NCI-H2171 treated with DMSO at 0.1 percent for 48 hours (cell line): ENCODE measurements at places on chromosomes 7 and 10.

DNA sequence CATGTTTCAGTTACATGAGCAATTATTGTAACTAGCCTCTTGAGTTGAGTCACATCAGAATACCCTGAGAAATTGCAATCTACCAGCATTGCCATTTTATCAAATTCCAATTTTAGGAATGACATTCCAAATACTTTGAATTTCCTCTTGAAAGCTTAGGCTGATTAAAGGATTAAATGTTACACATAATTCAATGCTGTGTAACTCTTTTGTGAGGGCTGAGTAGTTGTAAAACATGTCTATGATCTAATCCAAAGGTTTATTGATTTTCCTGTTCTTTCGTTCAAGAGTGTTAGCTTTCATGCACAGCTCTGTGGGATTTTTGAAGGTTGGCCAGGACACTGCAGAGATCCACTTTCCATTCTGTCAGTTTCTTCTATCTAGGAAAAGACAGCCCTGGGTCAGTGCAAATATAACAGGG is 193.1 kb downstream of the SORCS1 start:
- no peak for DNase-seq

DNA sequence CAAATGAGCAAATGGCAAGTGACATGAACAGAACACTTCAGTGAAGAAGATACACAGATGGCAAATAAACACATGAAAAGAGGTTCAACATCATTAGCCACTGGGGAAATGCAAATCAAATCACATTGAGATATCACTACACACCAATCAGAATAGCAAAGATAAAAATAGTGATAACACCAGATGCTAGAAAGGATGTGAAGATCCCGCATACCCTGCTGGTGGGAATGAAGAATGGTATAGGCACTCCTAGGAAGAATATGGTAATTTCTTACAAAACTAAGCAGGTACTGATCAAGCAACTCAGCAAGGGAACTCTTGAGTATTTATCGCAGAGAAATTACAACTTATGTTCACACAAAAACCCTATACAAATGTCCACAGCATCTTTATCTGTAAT is 11.2 kb downstream of the LAMB4 start:
- DNase-seq: peak; percentile 83

- no peak for DNase-seq
These were observed 12.6 kb downstream of the RASGEF1A start for GRCh38 chr10:43254199-43254730.

DNA sequence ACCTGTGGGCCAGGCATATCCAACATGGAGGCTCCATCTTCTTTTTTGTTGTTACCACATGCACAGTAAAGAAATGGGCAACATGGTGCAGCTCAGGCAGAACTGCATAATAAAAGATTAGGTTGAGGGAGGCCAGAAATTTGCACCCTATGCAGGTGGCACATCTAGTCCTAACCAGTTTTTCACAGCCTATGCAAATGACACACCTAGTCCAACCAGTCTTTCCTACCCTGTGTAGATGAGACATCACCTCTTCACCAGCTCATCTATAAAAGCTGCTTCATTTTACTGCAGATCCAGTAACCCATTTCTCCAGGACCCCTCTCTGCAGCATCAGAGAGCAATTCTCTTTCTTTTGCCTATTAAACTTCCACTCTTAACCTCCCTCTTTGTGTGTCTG is 411.0 kb upstream of the PCDH15 start:
- no peak for DNase-seq

GRCh38 chr7:90238583-90238982 is 6.4 kb upstream of the CFAP69 start:
- DNase-seq: no peak

GRCh38 chr7:100387695-100388094 is 14.4 kb downstream of the PILRA start:
- no peak for DNase-seq

GRCh38 chr10:131402771-131403650 is 91.5 kb upstream of the TCERG1L start:
- no peak for DNase-seq

GRCh38 chr10:104300736-104301292 is 31.8 kb downstream of the GSTO2 start:
- DNase-seq: peak; percentile 96

GRCh38 chr10:129934196-129934925 is 29.7 kb downstream of the EBF3 start:
- no peak for DNase-seq

GRCh38 chr7:70390251-70390650 is 741.7 kb upstream of the GALNT17 start:
- no peak for DNase-seq

DNA sequence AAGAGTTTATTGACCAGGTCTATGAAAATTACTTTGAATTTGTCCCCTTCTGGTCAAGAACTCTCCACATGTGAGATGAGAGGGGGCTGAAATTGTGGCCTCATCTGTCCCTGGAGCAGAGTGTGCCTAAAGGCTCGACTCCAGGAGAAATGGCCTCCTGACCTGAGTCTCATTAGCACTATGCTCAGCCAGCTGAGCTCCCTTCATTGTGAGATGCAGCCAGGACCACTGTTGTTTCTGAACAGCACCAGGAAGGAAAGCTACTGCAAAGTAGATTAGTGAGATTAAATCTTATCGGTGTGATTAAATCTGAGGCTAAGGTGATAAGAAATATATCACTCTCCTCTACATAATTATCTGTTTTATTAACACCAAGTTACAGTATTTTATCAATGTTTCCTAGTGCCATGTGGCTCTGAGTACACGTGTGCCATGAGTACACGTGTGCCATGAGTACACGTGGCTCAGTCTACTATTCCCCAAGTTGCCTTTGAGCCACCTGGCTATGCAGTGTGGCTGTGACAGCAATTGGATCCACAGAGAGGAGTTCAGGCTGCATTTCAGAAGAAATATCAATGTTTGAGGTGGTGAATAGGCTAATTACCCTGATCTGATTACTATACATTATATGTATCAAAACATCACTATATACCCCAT is 126.9 kb downstream of the IPMK start:
- no peak for DNase-seq

GRCh38 chr7:64869912-64870562 is 33.0 kb upstream of the ZNF273 start:
- DNase-seq: no peak

DNA sequence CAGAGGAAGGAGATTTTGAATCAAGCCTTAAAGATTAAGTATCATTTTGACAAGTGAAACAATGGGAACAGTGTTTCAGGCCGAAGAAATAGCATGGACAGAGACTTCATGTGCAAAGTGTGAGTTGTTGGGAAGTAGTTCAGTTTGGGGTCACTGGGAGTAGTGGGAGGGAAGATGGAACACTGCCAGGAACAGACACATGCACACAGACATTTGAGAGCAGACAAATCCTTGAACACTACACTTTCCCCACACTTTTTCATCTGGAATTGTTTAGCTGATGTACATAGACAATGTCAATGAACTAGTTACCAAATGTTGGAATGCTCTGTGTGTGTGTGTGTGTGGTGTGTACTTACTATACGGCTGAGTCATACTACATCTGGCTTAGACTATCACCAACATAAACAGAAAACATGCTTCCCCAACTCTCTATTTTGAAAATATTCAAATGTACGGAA is 52.4 kb upstream of the LRRC17 start:
- no peak for DNase-seq

DNA sequence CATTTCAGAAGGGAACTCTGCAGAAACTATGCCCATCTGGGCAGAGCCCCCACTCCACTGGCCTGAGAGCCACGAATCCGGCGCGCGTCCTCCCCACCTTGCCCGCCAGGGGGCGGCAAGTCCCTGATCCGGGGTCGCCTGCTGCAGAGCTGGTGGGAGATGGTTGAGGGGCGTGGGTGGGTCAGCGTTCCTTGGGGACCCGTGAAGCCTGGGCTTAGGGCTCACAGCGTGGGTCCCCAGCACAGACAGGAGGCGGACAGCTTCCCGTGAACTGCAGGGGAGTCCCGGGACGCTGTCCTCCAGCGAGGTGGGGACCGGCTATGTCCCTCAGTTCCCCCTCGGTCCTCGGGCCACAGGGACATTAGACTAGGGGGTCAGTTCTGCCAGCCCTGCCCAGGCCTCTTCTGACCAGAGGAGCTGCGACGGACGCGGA is 585 bp upstream of the POP7 start:
- DNase-seq: peak; percentile 68

DNA sequence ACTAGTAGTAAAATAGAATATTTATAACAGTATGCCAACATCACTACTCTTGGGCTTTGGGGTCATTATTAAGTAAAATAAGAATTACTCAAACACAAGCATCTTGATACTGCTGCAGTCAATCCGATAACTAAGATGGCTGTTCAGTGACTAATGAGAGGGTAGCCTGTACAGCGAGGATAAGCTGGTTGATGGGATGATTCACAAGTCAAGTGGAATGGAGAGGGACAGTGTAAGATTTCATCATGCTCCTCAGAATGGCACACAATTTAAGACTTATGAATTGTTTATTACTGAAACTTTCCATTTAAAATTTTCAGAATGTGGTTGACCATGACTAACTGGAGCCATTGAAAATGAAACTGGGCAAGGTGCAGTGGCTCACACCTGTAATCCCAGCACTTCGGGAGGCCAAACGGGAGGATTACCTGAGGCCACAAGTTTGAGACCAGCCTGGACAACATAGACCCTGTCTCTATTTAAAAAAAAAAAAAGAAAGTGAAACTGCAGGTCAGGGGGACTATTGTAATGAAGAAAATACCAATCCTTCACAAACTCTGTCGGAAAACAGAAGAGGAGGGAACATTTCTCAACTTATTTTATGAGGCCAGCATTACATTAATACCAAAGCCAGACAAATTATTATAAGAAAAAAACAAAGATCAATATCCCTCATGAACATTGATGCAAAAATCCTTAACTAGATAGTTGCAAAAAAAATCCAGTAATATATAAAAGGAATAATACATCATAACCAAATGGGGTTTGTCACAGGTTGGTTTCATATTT is 11.2 kb downstream of the AVL9 start:
- no peak for DNase-seq

DNA sequence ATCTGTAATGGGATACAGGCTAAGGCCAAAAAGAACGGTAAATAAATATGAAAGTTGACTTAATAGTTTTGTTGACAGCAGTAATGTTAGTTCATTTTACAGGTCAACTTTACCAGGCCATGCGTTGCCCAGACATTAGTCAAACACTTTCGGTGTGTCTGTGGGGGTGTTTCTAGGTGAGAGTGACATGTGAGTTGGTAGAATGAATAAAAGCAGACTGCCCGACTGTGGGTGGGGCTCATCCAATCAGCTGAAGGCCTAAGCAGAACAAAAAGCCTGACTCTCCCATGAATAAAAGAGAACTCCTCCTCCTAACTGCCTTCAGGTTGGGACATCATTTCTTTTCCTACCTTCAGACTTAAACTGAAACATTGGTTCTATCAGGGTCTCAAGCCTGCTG is 132.3 kb downstream of the MTPAP start:
- no peak for DNase-seq

DNA sequence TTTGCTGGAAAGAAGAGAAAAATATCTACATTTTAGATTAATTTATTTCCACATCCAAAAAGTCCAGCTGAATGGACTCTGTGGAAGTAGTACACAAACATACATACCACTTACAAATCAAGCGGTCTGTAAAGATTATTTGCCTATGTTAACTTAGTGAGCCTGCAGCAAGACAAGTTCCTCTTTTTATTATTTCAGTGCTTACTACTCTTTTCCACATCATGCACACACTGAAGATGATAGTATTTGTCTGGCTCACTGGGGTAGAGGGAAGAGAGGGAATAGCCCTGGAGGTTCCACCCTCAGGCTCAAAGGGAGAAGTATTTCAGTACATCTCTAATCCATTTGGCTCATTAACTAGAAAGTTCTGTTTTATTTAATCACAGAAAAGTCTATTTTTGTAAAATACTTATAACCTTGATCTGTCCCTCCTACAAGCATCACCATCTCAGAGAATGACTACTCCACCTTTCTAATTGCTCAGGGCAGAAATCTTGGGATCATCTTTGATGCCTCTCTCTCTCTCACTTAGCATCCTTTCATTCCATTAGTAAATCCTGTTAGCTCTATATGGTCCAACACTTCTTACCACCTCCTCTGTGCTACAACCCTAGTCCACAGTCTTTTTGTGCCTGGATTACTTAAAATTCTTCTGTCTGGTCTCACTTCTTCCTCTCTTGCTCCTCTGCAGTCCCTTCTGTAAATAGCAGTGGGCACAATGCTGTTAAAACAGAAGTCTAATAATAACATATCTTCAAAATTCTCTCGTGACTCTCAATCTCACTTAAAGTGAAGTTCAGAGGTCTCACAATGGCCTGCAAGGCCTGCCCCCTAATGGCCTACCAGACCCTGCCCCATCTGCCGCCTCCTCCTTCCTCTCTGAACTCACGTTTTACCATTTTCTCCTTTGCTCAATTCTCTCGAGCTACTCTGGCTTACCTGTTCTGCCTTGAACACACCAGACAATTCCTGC is 64.3 kb upstream of the CCDC6 start:
- DNase-seq: no peak

- DNase-seq: no peak
These were observed 93.3 kb downstream of the MLLT10 start for GRCh38 chr10:21627331-21627730.

DNA sequence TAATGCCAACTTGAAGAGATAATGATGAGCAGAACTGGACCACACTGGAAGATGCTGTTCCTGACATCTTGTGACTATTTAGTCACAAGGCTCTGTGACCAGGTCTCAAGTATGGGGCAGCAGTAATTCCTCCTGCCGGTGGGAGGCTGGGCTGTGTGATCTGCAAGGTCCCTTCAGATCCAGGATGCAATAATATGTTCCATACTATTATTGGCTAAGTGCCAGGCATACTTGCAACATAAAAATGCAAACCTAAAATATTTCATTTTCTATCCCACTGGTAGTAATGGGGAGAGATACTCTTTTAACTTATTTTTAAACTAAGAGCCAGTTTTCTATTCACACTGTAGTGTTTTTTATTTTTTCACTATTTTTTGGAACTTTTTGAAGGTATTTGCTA is 171.5 kb downstream of the CYP26A1 start:
- DNase-seq: no peak

DNA sequence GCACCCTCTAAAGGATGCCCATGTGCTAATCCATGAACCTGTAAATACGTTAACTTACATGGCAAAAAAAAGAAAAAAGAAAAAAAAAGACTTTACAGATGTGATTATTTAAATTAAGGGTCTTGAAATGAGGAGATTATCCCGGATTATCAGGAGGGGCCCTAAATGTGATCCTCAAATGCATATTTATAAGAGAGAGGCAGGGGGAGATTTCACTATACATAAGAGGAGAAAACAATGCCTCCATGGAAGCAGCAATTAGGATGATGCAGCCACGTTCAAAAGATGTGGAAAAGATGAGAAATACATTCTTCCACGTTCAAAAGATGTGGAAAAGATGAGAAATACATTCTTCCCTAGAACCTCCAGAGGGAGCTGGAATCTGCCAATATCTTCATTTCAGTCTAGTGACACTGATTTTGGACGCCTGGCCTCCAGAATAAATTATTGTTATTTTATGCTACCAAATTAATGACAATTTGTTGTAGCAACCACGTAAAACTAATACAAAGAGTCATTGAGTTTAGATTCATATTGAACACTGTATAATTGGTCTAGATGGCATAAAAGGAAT is 328.4 kb upstream of the GNAI1 start:
- DNase-seq: peak; percentile 55

GRCh38 chr10:99993701-99994689 is 15.8 kb downstream of the DNMBP start:
- DNase-seq: peak; percentile 28

- DNase-seq: no peak
These were observed 68.0 kb upstream of the PAX2 start for GRCh38 chr10:100677290-100677945.
